ENCODE measurements at places on chromosomes 6 and 20.

- no peak for DNase-seq
Measured at GRCh38 chr6:884570-884969, 191.6 kb upstream of the EXOC2 start.

- DNase-seq, result no peak
Measured at GRCh38 chr20:37243937-37244571, 17.6 kb downstream of the GHRH start.

DNA sequence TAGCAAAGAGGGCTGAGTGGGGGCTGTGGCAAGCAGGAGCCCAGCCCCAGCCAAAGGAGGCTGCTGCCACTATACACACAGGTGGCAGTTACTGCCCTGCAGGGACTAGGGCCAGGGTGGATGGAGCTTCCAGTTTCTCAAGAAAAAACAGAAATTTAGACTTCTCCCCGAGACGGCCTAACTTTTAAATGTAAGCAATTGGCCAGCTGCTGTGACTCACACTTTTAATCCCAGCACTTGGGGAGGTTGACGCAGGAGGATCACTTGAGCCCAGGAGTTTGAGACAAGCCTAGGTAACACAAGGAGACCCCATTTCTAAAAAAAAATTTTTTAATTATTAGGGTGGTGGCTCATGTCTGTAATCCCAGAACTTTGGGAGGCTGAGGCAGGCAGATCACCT lies 98.2 kb upstream of the NFATC2 start:
- DNase-seq, result no peak

DNA sequence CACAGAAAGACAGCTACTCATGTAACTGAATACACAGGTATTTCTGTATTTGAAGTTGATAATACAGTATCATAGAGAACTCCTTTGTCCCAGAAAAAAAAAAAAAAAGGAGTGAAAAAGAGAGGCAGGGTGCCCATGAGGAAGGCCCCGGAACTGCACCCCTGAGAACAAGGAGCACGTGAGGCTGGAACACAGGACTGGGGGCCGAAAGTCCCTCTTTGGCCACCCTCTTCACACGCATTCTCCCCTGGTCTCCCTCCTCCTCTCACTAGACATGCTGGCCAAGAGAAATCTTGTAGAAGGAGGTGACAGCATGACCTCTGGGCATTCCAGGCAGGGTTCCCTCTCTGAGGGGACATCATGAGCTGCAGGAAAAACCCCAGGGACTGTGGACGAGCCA lies 62.7 kb upstream of the TRAF3IP2 start:
- no peak for DNase-seq

DNA sequence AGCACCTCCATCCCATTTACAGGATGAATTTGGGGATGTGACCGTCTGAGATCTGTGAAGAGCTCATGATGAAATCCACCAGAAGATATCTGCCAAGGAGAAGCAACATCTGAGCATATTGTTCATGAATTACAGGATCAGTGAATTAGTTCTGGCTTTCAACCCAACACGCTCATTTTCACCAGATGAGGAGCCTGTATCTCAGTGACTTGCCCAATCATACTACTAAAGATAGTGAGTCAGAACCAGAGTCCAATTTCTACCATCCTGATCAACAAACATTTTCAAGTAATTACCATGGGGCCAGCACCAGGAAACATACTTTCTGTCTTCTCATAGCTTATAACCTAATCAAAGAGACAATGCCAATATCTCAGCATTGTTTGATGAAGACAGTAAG lies 116.6 kb downstream of the ZDHHC14 start:
- no peak for DNase-seq

- no peak for DNase-seq
Measured at GRCh38 chr6:106788761-106789160, 159.4 kb downstream of the QRSL1 start.

DNA sequence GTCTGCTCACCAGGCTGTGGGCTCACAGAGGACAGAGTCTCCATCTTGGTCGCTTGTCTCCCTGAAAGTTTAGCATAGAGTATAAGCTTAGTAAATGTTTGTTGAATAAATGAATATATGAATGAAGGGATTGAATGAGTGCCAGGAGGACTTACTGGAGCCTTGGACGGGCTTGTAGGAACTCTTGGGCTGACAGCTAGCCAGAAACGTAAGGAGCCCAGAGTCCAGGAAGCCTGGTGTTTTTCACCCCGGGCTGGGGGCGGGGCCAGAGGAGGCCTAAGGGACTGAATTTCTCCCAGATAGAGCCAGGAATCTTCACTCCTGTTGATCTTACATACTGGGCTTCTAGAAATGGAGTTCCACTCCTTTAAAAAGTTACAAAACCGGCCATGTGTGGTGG lies 68.5 kb upstream of the SRSF6 start:
- DNase-seq, result no peak

- no peak for DNase-seq
Measured at GRCh38 chr6:130811932-130812331, 15.3 kb upstream of the SMLR1 start.

DNA sequence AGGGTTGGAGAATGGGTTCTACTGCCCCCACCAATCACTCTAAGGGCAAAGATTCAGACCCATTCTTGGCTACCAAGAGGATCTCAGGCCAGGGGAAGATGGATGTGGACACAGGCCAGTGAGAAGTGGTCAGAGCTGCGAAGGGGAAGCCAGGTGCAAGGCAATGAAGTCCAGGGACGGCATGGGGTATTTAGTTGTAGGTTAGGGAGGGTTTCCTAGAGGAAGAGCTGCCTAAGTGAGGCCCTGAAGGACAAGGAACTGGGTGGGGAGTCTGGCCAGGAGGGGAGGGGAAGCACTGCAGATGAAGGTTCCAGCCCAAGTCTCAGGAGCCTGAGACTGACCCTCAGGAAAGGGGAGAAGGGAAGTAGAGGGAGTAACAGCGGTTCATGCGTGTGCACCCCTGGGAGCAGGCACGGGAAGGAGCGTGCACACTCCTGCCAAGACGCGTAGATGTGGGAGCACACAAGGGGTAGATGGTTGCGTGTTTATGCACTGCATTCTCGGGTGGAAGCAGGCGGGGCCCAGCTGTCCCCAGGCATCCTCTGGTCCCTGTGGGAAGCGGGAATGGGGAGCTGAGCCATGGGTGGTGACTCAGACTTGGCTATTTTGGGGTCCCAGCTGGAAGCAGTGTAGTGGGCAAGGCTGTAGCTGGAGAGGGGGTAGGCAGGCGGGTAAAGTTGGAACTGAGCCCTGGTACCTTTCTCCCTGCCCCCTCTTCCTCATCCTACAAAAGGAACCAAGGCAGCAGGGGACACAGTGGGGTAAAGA lies 3.3 kb downstream of the ACTL10 start:
- DNase-seq, result no peak

DNA sequence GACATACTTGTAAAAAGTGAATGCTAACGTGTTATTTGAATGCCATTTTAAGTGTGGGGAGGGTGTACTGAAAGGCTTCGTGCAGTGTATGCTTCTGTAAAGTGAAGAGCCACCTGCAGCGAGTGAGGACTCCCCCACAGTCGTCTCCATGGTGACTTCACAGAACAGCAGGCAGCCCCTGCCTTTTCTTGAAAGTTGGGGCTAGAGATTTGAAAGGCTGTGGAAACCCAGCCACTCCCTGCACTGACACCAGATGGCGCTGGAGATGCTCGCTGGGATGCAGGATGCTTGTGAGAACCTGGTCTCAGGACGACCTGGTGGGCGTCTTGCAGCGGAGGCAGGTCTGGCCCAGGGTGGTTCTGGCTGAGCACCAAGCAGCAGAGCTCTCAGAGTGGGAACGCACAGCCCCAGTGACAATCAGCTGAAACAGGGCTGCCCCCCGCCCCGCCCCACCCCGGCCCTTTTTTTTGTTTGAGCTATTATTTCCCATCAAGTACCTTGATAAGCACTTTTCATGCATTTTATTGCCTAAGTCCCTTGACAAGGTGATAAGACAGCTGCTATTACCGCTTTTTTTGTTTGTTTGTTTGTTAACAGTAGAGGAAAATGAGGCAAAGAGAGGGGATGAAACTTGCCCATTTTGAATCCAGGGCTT lies 150.3 kb downstream of the SYCP2 start:
- no peak for DNase-seq

GRCh38 chr6:28651161-28651560 lies 125.5 kb downstream of the GPX5 start:
- DNase-seq, result no peak

DNA sequence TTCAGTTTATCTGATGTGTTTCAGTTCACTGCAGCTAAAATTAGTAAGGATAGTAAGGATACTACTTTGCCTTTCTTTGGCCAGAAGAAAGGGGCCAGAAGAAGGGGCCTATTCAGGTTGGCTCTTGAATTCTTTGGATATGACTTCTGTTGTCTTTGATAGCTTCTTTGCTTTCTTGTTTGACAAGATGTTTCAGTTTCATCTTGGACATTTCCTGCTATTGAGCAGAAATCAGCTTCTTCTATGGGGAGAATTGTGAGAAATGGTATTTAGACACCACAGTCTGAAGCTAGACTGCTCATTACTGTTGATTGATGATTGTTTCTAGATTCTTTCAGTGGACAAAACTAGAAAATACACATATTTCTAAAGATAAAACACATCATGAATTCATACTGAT lies 23.2 kb downstream of the L3MBTL3 start:
- no peak for DNase-seq

GRCh38 chr6:125107896-125108295 lies 45.7 kb upstream of the TPD52L1 start:
- DNase-seq, result no peak

DNA sequence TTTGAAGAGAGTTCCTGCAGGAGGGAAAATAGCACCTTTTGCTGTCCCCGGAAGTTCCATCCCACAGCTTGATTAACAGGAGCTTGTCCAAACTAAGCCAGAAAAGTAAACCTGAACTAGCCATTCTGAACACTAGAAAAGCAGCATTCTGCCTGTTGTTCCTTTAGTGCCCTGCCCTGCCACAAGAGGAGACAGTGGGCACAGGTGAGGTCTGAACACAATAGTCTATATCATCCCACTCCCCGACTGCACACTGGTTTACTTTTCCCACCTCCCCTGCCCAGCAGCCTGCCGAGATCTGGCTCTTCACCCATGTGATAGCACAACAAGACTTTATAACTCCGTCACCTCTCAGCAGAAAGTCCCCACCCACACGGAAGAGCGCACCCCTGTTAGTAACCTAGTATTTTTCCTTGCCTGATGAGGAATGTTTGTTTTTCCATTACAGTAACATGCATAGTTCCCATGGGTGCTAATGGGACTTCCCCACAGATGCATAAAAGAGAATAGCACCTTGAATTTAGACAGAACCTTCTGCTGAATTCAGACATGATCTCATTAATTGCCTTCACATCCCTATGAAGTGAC lies 59.7 kb downstream of the TFAP2A start:
- DNase-seq, result no peak

GRCh38 chr6:46949632-46950280 lies 28.0 kb upstream of the ADGRF5 start:
- DNase-seq, result no peak

DNA sequence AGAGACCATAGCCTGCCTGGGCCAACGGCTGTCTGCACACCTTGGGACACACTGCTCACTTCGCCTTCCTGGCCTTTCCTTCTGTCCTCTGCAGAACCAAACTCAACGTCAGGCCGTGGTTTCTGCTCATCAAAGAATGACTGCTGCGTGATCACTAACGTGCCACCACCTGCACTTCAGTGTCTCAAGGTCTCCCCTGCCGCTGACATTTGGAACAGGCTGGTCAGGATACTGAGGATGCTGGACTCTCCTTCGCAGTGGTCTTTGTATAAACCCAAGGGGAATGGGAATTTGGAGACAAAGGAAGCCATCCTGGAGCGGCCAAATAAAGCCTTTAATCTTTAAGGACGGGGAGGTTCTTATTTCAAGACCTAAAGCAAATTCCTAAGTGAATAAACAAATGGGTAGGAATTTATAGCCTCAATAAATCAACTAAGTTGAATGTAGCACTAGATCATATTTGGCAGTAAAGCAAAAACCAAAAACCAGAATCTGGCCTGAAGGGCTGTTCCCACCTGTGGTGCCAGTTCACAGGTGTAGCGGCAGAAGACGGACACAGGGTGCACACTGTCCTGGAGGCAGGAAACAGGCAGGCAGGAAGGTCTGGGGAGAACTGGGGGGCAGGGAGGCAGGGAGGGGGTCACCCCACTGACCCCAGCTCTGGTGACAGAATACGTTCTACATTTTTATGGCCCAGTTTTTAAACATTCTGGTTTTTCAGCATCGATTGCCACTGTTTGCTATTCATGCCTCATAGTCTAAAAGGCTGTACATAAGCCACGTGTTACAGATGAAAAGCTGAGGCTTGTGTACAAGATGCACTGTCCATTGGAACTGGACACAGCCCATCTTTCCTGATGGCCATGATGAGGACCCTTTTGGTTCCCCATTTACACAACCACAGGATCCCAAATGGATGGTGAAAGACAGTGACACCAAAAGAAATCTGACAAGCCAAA lies 36.6 kb downstream of the ABHD12 start:
- DNase-seq, result no peak

GRCh38 chr6:31368461-31368860 lies 11.5 kb upstream of the HLA-B start:
- no peak for DNase-seq

DNA sequence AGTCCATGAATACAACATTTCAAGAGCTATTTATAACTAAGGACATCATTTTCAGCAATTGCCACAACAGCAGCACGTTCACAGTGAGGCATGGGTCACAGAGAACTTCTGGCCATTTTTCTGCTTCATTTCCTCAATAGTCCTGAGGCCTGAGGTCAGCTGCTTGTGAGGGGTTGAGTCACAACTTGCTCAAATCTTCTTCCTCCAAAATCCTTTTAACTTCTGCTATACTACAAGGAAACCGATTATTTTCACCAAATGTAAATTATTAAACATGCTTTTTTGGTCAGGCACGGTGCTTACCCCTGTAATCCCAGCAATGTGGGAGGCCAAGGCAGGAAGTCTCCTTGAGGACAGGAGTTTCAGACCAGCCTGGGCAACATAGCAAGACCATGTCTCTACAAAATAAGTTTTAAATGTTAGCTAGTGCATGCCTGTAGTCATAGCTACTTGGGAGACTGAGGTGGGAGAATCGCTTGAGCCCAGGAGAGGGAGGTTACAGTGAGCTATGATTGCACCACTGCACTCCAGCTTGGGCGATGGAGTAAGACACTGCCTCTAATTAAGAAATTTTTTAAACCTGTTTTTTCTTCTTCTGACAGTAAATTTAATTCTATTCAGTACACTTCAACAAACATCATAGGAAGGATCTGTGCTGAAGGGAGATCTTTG lies 11.1 kb upstream of the SLC16A10 start:
- DNase-seq, result no peak

GRCh38 chr6:122722746-122723145 lies 56.8 kb upstream of the FABP7 start:
- no peak for DNase-seq

GRCh38 chr20:49236301-49236700 lies 17.1 kb downstream of the DDX27 start:
- no peak for DNase-seq

GRCh38 chr20:44407402-44408184 lies 52.1 kb downstream of the HNF4A start:
- DNase-seq, result no peak

GRCh38 chr6:5036269-5036668 lies 32.4 kb upstream of the RPP40 start:
- no peak for DNase-seq

DNA sequence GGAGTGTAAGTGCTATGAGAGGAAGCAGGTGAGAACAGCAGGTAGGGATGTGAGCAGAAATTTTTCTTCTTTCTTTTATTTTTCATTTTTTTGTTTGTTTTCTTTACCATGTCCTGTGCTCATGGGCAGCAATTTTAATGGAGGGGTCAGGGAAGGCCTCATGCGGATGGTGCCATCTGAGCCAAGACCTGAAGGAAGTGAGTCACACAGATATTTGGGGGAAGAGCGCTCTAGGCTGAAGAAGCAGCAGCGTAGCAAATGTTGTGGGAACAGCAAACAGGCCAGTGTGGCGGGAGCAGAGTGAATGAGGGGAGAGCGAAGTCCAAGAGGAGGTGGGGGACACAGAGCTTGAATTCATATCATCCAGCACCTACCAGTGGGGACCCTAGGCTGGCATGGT lies 12.7 kb downstream of the SPDEF start:
- DNase-seq, result no peak

All from stimulated activated CD4-positive, alpha-beta T cell treated with anti-CD3 and anti-CD28 coated beads, TNF-alpha, amount 100 ng/mL, for 1 hour (primary cell).